Endothelial cell of umbilical vein (primary cell): ENCODE measurements at places on chromosomes 1 and 21. TPM values are rescaled to one million over a fixed set of nuclear protein-coding genes. Genes with fewer than 3 reads are reported as not detected.

MATN1 gene
- 0.29 TPM in 1 of 2 replicates, not detected in the other for total RNA-seq

GNL2 gene
- 55.5 and 57.1 TPM in 2 replicates for total RNA-seq

SFN gene
- 0.33 and 0.42 TPM in 2 replicates for total RNA-seq

C1orf185 gene
- not detected in 2 replicates for total RNA-seq

CRYBG2 gene
- total RNA-seq = not detected in 2 replicates

C1QTNF12 gene
- 1.9 and 4.1 TPM in 2 replicates for total RNA-seq
